ENCODE measurements at places on chromosomes 5 and 9. TPM values are rescaled to one million over a fixed set of nuclear protein-coding genes. Genes with fewer than 3 reads are reported as not detected.

Gene GABRA1
- total RNA-seq = not detected

Gene FGD3
- 0.20 TPM for total RNA-seq

Gene PCDHB2
- 0.10 TPM for total RNA-seq

Gene PTPRD
- total RNA-seq = 0.11 TPM

DNA sequence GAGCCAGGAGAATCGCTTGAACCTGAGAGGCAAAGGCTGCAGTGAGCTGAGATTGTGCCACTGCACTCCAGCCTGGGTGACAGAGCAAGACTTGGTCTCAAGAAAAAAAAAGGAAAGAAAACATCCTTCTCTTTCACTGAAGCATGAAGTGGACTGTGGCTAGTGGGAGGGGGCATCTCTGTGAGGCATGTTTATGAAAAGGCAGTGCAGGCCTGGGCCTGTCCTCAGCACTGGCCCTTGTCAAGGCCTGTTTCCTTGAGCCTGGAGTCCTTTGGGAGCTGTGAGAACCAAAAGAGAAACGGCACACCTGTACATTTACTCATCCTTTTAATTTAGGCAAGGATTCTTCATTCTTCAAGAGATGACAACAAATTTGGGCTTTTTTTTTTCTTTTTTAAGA is 18.3 kb upstream of the FUBP3 start:
- peak; percentile 87 for DNase-seq

DNA sequence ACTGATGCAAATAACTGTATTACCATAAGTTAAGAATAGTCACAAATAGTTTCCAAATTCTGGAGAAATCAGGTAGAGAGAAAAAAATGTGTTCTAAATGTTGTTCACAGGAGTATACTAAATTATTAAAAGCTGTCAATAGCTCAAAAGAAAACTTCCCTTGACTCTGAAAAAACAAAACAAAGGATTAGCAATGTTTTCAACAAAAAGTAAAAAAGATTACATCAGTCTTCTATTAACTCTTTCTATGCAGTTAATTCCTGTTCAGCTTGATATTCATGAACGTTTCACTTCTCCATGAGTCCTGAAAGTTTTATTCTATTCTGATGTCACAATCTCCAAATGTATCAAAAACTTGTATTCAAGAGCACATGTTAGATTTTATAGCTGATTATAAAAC is 9.5 kb upstream of the CLTB start:
- no peak for DNase-seq

DNA sequence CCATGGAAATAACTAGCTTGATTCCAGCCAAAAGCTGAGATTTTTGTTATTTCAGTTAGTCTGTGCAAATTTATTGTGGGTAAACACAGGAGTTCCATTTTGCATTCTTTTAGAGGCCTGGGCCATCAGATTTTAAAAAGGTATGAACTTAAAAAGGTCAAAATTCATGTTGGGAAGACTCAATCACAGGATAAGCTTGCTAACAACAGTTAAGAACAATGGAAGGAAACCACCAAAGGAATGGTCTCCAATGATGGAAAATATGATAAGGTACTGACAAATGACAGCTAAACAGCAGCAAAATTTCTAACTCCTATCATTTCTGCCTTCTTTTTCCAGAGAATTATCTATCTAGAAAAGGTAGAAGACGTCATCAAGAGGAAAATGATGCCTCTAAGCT is 16.0 kb downstream of the ABITRAM start:
- no peak for DNase-seq

DNA sequence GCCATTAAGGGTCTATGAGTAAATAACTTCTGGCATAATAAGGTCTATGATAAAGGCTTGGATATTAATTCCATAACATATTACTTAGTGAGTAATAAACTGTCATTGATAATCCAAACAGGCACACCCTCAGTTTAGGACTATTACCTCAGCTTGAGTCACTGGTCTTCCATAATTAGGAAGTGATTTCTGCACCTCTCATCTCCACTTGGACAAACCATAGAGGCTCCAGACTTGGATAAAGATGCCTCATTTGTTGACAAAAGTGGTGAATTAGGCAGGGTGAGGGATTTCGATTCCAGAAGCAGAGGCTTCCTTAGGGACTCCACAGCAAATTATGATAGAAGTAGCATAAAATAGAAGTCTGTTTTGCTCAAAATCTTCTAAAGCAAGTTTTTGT is 127.5 kb upstream of the MTAP start:
- DNase-seq = peak; percentile 51

DNA sequence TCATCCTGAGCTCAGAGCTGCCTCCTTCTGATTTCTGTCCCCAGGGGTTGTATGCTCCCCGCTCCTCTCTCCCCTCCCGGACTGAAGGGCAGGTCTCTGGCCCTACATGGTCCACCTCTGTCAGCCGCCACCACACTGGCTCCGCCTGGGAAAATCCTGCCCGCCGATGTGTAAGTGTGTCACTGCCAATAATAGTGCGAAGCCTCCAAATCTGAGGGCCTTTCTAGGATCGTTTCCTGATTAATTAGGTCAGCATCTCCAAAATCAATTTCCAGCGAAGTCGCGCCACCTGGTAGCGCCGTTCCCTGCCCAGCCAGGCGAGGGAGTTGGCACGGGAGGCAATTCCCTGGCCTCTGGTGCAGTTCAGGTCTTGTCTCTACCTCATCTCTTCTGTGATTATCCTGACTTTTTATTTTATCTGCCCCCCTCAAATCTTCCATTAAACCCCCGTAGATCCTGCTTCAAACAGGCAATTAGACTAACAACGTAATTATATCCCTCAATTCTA is 73.5 kb downstream of the ZNF618 start:
- DNase-seq = no peak

DNA sequence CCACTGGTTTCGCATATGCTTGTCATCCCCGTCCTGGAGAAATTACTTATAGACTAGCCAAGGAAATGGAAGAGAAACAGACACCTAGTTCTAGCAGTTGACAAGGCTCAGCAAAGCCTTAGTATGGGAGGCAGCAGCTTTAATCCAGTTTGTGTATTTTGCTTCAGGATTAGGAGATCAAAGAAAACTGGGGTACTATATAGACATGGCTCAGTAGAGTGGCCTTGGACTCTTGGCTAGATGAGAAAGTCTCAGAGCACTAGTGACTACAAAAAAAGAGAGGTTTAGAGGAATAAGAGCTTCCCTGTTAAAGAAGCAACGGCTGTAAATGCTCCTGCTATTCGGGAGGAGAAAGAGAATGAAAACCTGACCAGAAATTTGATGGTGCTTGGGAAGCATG is 349.1 kb downstream of the CTNND2 start:
- DNase-seq = no peak

DNA sequence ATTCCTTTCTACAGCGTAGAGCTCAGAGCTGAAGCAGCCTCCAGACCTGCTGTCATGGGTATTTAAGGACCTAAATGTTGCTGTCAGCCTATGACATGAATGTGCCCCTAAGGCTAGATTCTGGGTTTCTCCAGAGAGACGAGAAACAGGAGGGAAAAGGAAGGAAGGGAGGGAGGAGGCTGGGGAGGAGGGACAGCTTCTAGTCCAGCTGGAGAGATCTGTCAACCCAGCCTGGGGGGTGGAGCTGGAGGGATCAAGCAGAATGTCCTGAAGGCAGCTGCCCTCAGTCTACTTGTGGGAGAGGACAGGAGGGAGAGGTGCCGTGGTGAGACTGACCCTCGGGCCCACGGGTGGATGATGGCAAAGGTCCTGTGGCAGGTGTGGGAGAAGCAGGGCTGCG is 1.1 kb upstream of the DBH start:
- no peak for DNase-seq

DNA sequence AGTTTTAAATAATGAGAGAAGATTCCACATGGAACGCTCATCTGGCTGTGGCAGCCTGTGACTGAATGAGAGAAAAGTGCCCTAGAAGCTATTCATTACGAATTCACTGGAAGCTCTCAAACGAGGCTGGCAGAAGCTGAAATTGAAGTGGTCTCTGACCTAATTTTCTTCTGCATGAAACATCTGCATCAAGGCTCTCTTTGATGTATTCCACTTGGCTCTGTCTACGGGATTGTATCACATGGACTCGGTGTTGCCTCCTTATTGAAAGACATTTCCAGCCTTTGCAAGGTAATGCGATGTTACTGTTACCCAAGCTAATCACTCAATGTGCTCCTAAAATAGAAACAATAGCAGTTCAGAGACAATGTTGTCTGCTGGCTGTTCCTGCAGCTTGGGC is 246.9 kb upstream of the ZNF462 start:
- DNase-seq = no peak

- no peak for DNase-seq
These were observed 3.2 kb upstream of the ANP32B start for GRCh38 chr9:97979788-97980478.

Measured in foreskin keratinocyte (primary cell).